ENCODE measurements at places on chromosomes 11 and 22.

DNA sequence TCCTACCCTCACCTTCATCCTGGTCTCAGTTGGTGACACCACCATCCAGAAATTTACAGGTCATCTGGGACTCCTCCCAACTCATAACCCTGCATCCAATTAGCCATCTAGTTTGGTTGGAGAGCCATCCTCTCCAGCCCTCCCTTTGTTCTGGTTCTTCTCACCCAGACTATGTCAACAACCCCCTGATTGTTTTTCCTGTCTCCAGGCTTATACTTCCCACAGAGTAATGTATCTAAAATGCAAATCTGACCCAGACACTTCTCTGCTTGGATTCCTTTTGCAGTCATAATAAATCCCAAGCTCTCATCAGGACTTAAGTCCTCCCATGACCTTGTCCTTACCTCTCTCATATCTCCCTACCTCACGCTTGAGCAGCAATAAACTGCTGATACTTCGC, 3.0 kb downstream of the TTC12 start:
- DNase-seq = no peak

DNA sequence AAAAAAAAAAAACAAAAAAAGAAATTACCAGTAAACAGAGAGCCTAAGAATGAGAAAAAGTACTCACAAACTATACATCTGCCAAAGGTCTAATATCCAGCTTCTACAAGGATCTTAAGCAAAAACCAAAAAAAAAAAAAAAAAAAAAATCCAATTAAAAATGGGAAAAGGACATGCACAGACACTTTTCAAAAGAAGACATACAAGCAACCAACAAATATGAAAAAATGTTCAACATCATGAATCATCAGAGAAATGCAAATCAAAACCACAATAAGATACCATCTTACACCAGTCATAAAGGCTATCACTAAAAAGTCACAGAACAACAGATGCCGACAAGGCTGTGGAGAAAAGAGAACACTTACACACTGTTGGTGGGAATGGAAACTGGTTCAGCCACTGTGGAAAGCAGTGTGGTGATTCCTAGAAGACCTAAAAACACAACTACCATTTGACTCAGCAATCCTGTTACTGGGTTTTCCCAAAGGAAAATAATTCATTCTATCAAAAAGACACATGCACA, 18.3 kb downstream of the MS4A6A start:
- DNase-seq = no peak

DNA sequence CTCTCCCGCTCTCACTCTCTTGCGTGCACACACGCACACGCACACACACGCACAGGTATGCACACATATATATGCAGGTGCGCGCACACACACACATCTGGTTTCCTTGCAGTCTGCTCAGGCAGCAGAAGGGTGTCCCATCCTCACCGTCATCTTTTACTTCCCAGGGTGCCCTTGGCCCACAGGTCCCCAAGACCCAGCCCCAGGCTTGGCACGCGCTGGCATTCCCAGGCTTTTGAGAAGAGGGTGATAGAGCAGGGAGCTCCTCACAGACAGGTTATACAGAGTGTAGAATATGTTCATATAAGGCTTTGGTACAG, 52.0 kb upstream of the SPATA19 start:
- DNase-seq = no peak

GRCh38 chr22:22166941-22167713, 77.5 kb upstream of the VPREB1 start:
- no peak for DNase-seq

- DNase-seq = no peak
Measured at GRCh38 chr22:38490475-38490874, 15.6 kb downstream of the DDX17 start.

- DNase-seq = no peak
Measured at GRCh38 chr11:55624531-55624930, 10.4 kb upstream of the OR4P4 start.

GRCh38 chr11:126892756-126893155, 107.8 kb downstream of the KIRREL3 start:
- DNase-seq = no peak

DNA sequence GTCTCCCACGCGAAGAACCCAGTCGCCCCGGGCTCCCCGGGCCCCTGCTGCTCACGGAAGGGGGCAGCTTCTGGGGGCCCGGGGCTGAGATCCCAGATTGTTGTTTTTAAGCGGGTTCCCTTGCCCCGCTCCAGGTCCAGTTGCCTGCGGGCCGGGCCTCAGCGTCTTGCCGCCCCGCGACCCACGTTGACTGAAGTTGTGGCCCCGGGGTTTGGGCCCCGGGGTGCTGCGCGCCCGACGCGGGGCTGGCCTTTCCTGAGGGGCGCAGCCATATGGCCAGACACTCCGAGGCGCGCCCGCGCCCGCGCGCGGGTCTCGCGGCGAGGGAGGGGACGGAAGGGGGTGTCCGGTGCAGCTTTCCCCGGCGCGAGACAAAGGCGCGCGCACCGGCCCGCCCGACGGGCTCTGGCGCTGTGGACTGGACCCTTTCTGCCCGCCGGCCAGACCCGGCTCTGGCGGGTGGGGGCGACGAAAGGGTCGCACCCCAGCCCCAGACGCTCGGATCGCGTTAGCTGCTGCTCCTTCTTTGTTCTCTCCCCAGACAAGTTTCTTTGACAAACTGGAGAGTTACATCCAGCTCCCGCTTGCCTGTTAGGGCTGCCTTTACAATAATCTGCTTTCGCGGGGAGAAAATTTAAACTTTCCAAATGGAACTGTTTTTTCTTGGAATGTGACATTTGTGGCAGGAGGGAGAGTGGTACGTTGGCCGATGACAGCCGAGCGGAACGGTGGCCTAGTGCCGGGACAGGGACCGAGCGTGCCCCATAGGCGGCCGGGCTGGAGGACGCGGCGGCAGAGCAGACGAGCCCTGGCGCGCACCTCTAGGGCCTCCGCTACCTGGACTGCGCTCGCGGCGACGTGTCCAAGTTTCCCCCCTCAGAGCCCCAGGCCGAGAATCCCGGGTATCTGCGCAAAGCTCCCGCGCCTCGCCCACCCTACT, 716 bp downstream of the AMOTL1 start:
- DNase-seq = no peak
